ENCODE measurements at places on chromosomes 6 and 20.
A peak's percentile ranks its signal among the peaks of the same experiment; 100 is the strongest.

DNA sequence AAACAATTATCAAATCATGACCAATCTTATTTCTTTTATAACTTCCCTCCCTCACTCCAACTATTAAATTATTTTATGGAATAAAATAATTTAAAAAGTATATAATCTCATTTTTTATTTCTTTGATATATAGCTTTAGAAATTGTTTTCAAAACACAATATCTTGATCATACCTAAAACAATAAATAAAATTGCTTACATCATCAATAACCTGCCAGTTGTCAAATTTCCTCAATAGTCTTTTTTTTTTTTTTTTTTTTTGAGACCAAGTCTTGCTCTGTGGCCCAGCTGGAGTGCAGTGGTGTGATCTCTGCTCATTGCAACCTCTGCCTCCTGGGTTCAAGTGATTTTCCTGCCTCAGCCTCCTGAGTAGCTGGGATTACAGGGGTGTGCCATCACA, 60.1 kb upstream of the ELOVL5 start:
- no peak for DNase-seq

- peak; percentile 12 for DNase-seq
These were observed 19.1 kb downstream of the SLX4IP start for GRCh38 chr20:10454151-10454750.

DNA sequence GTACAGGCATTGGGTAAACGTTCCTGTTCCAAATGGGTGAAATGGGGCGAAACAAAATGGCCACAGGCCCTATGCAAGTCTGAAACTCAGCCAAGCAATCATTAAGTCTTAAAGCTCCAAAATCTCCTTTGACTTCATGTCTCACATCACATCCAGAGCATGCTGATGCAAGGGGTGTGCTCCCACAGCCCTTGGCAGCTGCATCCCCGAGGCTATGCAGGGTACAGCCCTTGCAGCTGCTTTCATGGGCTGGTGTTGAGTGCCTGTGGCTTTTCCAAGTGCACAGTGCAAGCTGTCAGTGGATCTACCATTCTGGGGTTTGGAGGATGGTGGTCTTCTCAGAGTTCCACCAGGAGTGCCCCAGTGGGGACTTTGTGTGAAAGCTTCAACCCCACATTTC, 270.0 kb upstream of the CDYL start:
- DNase-seq: no peak

GRCh38 chr6:48144021-48144420, 33.0 kb upstream of the PTCHD4 start:
- no peak for DNase-seq

DNA sequence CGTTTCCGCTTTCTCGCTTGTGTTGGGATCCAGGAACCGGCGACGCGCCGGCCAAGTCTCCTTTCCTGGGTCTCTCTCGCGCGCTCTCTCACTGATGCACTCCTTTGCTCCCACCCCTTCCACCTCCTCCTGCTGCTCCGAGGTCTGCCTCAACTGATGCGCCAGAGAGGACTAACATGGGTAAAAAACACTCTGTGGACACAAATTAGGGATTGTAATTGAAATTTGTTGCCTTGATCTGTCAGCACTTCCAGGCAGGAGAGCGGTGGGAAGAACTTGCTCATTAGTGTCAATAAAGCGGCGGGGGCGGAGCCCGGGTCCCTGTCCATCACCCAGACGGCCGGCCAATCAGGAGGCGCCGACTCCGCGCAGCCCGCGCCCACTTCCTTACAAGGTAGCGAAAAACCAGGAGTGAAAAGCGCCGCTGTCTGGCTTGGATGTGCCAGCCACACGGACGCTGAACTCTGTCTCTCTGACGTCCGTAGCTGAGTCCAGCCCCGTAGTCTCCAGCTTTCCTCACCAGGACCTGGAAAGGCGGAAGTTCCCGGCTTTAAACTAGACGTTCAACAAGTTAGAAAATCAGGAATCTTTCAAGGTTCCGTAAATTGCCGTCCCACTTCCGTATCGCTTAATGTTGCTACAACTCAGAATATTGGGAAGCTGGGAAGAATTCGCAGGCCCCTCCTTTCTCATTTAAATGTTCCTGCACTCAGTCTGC, at the start of gene TBX18:
TSS of gene TBX18 (minus strand) at position 267 of the 718 bp plus-strand sequence. CDS start 417 bp downstream, outside the sequence.
- peak; percentile 0 for DNase-seq

GRCh38 chr6:133787859-133788505, 100.9 kb upstream of the TCF21 start:
- DNase-seq: no peak

GRCh38 chr6:79686707-79687309, 55.7 kb downstream of the SH3BGRL2 start:
- no peak for DNase-seq

DNA sequence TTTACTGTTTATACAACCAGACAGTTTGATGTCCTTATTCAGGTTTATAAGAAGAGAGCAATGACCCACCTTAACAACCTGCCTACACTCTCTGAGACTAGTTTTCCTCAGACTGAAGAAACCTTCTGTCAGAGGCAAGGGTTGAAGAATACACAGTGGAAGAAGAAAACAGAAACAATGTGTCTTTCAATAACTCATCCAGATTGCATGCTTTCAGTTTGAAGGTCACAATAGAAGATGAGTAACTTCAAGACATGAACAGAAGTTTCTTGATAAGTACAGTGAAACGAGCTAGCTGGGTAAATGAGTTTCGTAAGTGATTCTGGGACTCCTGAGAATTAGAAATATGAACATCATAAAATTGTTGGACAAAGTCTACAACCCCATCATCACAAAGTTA, 141.7 kb downstream of the STXBP5 start:
- no peak for DNase-seq

GRCh38 chr20:63123331-63123741, 92.6 kb downstream of the YTHDF1 start:
- no peak for DNase-seq

GRCh38 chr20:49775229-49775693, 37.4 kb upstream of the SLC9A8 start:
- no peak for DNase-seq

GRCh38 chr20:55650657-55651360, 354.5 kb downstream of the CBLN4 start:
- DNase-seq: no peak

GRCh38 chr6:21612067-21612745, 18.7 kb downstream of the SOX4 start:
- DNase-seq: peak; percentile 81

DNA sequence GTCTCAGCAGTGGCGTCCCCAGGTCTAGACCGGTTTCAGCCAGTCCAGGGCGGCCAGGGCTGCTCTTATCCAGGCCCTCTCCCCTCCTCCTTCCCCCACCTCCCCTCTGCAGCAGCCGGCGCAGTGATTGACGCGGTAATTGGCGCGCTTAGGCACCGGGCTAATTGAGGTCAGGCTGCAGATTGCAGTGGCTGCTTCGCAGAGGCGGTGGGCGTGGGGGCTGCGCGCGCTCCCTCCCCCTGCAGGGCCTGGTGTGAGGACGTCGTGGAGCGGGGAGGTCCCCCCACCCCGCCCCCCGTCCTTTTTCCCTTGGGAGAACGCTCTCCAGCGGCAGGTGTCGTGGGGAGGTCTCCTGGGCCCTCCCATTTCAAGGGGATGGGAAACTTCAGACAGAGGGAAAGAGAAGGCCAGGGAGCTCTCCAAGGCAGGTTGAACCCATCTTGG, 70.4 kb upstream of the BLCAP start:
- peak; percentile 97 for DNase-seq

- DNase-seq: peak; percentile 80
These were observed 1.1 kb upstream of the RPS6KA2 start for GRCh38 chr6:166627875-166628801.

- DNase-seq: peak; percentile 68
These were observed 4.5 kb downstream of the TP53INP2 start for GRCh38 chr20:34708621-34709043.

DNA sequence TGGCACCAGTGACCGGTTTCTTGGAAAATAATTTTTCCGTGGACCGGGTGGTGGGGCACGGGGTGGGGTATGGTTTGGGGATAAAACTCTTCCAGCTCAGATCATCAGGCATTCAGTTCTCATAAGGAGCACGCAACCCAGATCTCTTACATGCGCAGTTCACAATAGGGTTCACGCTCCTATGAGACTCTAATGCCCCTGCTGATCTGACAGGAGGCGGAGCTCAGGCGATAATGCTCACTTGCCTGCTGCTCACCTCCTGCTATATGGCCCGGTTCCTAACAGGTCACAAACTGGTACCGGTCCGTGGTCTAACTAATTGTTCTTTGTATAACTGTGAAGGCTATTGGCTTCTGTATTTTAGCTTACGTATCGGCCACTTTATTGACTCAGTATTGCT, 51.7 kb downstream of the VSTM2L start:
- no peak for DNase-seq

- no peak for DNase-seq
These were observed 168.5 kb upstream of the SALL4 start for GRCh38 chr20:51970858-51971257.

DNA sequence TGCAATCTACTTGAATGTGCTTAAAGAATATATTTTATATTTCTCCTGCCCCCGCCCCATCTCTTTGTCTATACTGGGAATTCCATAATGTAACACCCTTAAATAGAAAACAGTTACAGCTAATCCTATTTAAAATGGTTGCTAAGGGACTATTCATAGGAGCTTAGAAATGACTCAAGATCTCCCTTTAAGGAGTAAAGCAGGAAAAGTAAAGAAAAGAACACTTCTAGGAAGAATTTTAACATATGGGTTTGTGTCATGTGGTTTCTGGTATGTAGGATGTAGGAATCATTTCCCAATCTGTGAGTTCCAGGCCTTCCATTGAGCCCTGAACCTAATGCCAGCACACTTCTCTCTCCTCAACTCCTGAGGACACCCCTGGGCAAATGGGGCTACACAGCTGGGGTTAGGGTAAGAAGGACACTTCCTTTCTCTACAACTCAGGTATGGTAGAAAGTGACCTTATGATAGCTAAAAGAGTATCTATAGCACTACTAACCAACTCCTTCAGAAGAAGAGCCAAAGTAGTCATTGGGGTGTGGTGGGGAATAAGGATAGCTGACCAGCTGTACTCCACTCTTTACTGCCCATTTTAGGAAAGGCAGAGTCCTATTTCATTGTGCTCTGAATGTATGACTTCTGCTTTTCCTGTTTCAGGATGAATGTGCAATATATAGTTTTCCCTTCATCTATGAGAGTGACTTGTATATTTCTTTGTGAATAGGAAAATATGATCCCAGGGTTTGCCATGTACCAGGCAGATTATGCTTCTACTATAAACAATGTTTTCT, 27.3 kb downstream of the RIMS1 start:
- no peak for DNase-seq

DNA sequence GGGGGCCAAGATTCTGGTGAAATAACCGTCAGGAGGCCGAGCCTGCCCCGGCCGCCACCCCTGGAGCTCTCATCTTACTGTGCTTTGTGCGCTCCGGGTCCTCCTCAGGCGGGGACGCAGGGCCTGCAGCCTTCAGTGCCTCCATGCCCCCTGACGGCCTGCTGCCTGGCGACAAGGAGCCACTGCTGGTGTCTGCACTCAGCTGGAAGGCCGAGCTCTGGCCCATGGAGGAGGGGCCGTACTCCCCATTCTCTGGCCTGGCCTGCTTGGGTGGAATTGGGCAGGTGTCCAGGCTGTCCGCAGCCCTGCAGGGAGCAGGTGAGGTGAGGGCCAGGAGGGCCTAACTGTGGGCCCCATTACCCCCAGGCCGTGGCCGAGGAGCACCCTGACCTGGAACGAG, 5.3 kb downstream of the ZNF512B start:
- DNase-seq: no peak

DNA sequence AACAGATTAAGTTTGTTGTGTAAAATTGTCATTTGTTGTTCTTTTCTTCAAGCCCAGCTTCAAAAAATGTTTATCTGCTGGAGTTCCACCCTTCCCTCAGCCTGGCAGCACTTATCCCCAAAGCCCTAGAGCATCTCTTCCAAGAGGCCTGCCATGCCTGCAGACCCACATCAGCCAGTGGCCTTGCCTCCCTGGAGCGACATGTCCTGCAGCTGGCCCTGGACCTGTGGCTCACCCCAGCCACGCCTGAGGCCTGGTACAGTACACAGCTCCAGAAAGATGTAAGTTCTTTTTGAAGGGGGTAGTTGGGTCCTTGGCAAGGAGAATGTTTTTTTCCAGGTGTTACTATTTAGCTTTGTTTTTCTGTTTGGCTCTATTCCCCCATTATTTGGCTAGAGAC, 124.8 kb downstream of the CD164 start:
- no peak for DNase-seq

DNA sequence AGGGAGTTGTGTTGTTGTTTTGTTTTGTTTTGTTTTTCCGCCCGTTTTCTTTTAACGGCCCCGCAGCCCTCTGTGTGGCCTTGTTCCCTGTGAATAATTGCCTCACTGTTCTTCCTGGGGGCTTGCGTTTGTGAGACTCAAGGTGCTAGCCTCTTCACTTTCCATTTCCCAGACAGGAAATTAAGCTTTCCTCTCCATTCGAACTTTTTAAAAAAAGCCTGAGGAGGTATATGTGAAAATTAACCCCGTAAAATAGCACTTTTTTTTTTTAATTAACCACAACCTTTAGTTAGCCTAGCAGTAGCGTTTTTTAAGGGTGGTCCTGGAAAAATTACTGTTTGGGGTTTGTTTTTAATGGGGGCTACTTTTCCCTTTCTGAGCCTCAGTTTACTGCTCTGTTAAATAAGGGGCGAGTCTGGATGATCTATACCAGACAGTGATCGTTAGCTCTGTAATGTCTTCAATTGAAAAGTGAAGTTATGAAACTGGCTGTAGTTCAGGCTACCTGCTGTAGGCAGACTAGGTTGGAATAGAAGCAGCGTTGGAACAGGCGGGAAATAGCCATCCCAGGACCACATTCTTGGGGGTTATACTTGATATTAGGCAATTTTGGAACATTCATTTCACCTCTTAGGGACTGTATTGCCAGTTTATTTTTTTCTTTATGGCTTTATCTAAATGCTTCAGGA, 1.7 kb downstream of the STX16 start:
- no peak for DNase-seq

DNA sequence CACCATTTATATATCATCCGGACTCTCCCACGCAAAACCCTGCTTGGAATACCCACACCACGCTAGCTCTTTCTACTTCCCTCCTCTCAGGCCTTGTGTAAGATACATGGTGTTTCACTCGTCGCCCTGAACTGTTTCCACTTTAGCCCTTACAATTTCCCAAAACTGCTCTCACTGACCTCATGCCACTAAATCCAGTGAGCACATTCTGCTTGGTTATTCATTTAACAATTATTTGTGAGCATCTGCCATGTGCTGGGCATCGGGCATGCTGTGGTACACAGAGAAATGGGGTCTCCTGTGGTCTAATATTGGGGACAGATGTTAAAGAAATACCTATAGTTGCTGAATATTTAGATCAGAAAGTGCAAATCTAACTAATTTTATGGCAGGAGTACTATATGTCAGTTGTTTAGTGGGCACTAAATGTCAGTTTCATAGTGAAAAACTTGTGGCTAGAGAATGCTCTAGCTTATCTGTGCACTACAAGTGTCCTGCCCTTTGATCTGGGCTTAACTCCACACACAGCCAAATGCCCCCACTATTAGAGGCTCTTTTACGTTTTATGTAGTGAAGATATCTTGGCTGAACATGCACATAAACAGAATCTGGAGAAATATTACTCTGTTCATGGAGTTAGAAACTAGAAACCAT, 41.0 kb downstream of the PLEKHG1 start:
- DNase-seq: no peak
